ENCODE measurements at places on chromosomes 12 and 14. TPM values are rescaled to one million over a fixed set of nuclear protein-coding genes. Genes with fewer than 3 reads are reported as not detected.

The LRRC43 gene
- total RNA-seq = 0.37 TPM

The NKX2-1 gene
- total RNA-seq = 0.03 TPM

The AKAP3 gene
- 0.18 TPM for total RNA-seq

The PLCZ1 gene
- total RNA-seq = not detected

The OR6S1 gene
- total RNA-seq = not detected

The GZMB gene
- total RNA-seq = not detected

The ANHX gene
- not detected for total RNA-seq

The CLEC4C gene
- total RNA-seq = not detected

The ZNF891 gene
- total RNA-seq = 0.44 TPM

The RPS6KA5 gene
- 3.8 TPM for total RNA-seq

The IL22 gene
- not detected for total RNA-seq

The CEBPE gene
- not detected for total RNA-seq

The SLC5A8 gene
- not detected for total RNA-seq

The PRB3 gene
- total RNA-seq = not detected

The PLEKHH1 gene
- total RNA-seq = 4.2 TPM

The DEGS2 gene
- 1.2 TPM for total RNA-seq

The WSCD2 gene
- total RNA-seq = not detected

The STRAP gene
- 185 TPM for total RNA-seq

The SERPINA10 gene
- total RNA-seq = 0.04 TPM

The CMKLR1 gene
- total RNA-seq = not detected

The PLEKHD1 gene
- total RNA-seq = 0.04 TPM

The LPAR5 gene
- total RNA-seq = 0.67 TPM

The RASSF9 gene
- 0.67 TPM for total RNA-seq

The GALNT9 gene
- 4.4 TPM for total RNA-seq
